ENCODE measurements at places on chromosomes 12 and 14.

GRCh38 chr12:2284321-2284813 is 231.6 kb downstream of the CACNA1C start:
- no peak for DNase-seq

DNA sequence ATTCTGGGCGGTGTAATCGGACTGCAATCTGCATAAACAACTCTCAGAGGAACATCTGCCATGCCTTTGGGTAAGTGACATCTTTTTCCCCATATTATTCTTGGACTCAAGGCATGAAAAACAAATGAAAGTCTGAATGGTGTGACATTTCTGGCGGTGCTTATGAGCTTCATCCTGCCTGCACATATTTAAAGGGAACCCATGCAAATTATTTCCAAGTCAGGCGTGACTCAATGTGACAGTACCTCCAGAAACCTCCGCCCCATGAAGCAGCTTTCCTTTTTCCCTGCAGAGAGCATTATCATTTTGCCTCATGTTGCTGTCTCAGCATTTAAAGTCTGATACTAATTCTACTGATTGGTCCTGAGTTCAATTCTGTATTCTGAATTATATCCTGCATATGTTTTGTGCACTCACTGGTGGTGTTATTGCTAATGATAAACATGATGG is 585.4 kb downstream of the SNAPC1 start:
- DNase-seq, result no peak

GRCh38 chr12:48175613-48176416 is 7.6 kb upstream of the CCDC184 start:
- no peak for DNase-seq

- no peak for DNase-seq
Observed at GRCh38 chr12:116336542-116337065, 59.1 kb upstream of the MED13L start.

DNA sequence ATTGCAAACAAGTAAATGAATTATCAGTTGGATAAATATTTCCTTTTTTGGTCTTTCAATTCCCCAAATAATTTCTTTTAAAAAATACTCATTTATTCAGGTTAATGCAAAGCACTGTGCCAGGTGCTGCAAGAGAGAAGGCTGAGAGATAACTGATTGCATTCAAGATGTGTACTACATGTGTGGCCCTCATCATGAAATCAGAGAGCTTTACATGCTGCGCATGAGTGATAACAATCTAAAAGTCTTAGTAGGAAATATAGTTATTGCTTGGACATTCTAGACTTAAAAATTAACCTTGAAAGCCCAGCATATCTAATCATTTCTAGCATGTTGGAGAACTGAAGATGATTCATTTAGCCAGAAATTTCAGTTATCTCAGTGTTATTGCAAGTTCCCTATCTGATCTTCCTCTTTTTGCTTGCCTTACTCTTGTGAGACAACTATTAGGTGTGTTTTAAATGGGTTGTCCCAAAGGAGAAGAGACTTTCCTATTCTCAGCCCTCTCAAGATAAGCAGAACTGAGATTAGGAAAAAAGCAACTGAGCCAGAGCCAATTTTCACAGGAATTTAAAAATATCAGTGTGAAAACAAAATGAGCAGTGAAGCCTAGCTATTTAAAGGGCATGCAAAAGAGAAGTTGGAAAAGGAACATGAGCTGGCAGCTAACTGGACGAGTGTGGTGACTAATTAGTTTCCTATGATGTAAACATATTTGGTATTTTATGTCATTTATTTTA is 60.9 kb downstream of the PLEKHA5 start:
- no peak for DNase-seq

Measured in activated CD4-positive, alpha-beta T cell treated with anti-CD3 and anti-CD28 coated beads for 4 hours (primary cell).